Stimulated activated CD8-positive, alpha-beta memory T cell treated with anti-CD3 and anti-CD28 coated beads, Interleukin-2, amount 100 ng/mL, for 1 hour (primary cell): ENCODE measurements at places on chromosomes 11 and 22.

- no peak for DNase-seq
These were observed 33.3 kb downstream of the NADSYN1 start for GRCh38 chr11:71486320-71486719.

- no peak for DNase-seq
These were observed 108.2 kb downstream of the SLC36A4 start for GRCh38 chr11:93089474-93090102.

- no peak for DNase-seq
These were observed 10.5 kb downstream of the OR51M1 start for GRCh38 chr11:5394091-5394490.

- DNase-seq, result no peak
These were observed at the start of gene SLC6A5 for GRCh38 chr11:20599221-20600019. Gene SLC6A5 (plus strand): TSS chr11:20599608. CDS start chr11:20599673, 65 bp downstream.
